ENCODE measurements at places on chromosomes 11 and 22.

GRCh38 chr11:35265755-35266454 is 126.9 kb downstream of the CD44 start:
- H3K27me3 ChIP-seq = peaks cover 3% of the 10 kb centered on the region
- DNase-seq = no peak
- H3K4me3 ChIP-seq = no peak overlapping the region
- H3K36me3 ChIP-seq = peaks cover 8% of the 10 kb centered on the region
- H3K27ac ChIP-seq = no peak overlapping the region

GRCh38 chr11:12253843-12254281 is 123.5 kb upstream of the PARVA start:
- H3K27me3 ChIP-seq = no peaks in the 10 kb centered on the region
- no peak overlapping the region for H3K4me3 ChIP-seq
- no peaks in the 10 kb centered on the region for H3K4me1 ChIP-seq
- H3K36me3 ChIP-seq = peaks cover 2% of the 10 kb centered on the region

DNA sequence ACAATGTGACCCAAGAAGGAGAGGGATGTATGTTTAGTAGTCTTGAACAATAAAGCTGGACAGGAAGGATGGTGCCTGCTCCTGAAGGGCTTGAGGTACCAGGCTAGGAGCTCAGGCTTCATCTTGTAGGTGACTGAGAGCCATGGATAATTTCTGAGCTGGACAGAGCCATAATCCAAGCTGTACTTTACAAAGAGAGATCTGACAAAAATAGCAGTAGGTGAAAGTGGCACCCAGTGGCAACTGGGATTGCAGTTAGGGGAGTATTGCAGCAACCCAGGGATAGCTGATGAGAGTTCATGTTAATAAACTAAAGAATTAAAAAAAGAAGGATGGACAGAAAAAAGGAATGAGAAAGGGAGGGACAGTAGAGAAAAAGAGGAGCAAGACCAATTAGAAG is 7.4 kb downstream of the XRRA1 start:
- peaks cover 11% of the 10 kb centered on the region for H3K4me1 ChIP-seq
- H3K27ac ChIP-seq = no peak overlapping the region
- no peak overlapping the region for H3K4me3 ChIP-seq
- H3K27me3 ChIP-seq = no peaks in the 10 kb centered on the region

GRCh38 chr11:119134389-119134978 is 13.1 kb downstream of the HINFP start:
- peaks cover 2% of the 10 kb centered on the region for H3K27me3 ChIP-seq
- H3K4me1 ChIP-seq = peaks cover 3% of the 10 kb centered on the region
- H3K4me3 ChIP-seq = no peak overlapping the region
- DNase-seq = no peak
- H3K27ac ChIP-seq = no peak overlapping the region
- peaks cover 16% of the 10 kb centered on the region for H3K36me3 ChIP-seq

- no peak overlapping the region for H3K4me3 ChIP-seq
- no peak for DNase-seq
- H3K36me3 ChIP-seq = peaks cover 25% of the 10 kb centered on the region
- no peak overlapping the region for H3K27ac ChIP-seq
Observed at GRCh38 chr11:72039856-72040401, 40.4 kb downstream of the NUMA1 start.

- H3K36me3 ChIP-seq = no peaks in the 10 kb centered on the region
- peaks cover 38% of the 10 kb centered on the region for H3K4me1 ChIP-seq
- peaks cover 17% of the 10 kb centered on the region for H3K27me3 ChIP-seq
- H3K27ac ChIP-seq = no peak overlapping the region
Observed at GRCh38 chr11:46239801-46240061, 37.7 kb upstream of the CREB3L1 start.

- H3K27me3 ChIP-seq = no peaks in the 10 kb centered on the region
- H3K4me3 ChIP-seq = no peak overlapping the region
- DNase-seq = no peak
- no peaks in the 10 kb centered on the region for H3K36me3 ChIP-seq
Observed at GRCh38 chr11:90630176-90630575, 407.3 kb upstream of the CHORDC1 start.

DNA sequence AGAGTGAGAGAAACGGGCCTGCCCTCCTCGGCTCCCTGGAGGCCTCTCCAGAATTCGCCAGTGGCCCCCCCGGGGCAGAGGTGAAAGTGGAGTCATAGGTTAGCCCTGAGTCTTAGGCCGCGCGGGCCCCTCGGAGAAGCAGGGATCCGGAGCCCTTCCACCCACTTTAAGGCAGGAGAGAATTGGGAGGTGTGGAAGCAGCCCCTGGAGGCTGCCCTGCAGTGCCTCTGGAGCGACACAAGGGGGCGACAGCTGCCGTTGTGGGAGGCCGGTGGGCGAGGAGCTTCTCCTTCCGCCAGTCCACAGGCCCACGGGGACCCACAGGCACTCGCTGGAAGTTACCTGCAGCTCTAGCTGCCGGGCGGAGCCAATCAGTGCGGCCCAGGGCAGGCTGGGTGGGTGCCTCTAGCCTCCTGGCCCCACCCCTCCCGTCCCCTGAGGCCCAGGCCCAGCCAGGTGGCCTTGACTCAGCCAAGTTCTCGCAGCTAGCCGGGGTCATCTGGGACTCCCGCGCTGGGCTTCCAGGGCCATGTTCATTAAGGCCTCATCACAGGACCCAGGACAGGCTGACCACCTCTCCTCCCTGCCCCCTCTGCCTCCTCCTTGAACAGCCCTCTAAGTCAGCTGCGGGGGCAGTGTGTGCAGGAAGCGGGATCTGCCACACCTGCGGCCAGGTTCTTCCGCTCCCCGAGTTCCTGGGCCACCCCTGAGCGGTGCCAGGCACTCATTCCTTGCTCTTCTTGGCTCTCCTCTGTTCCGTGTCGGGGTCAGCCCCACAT is 5.0 kb downstream of the DGKZ start:
- H3K27ac ChIP-seq = peak overlapping the region; percentile 86
- DNase-seq = peak; percentile 83
- H3K4me3 ChIP-seq = peak overlapping the region; percentile 86
- H3K4me1 ChIP-seq = peaks cover 58% of the 10 kb centered on the region

GRCh38 chr22:22342697-22343580 is 98.4 kb downstream of the VPREB1 start:
- peaks cover 10% of the 10 kb centered on the region for H3K4me1 ChIP-seq
- H3K4me3 ChIP-seq = no peak overlapping the region
- H3K36me3 ChIP-seq = no peaks in the 10 kb centered on the region
- DNase-seq = peak; percentile 77
- H3K27me3 ChIP-seq = peaks cover 21% of the 10 kb centered on the region

DNA sequence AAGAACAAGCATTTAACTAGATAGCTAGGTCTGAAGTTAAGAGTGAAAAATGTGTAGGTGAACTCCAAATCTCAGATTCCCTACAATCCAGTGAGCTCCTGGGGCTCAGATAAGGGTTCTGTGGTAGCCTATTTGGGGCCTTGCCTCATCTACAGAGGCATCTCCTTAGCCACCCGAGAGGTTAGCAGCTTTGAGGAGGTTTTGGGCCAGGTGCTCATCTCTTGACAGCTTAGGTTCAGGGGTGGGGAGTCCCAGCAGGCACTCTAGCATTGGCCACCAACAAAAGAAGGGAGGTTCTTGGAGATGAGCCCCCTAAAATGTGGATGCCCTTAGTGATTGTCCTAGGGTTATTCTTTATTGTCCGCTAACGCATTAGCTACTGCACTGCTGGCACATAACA is 184.4 kb upstream of the B3GAT1 start:
- H3K36me3 ChIP-seq = no peaks in the 10 kb centered on the region
- peaks cover 2% of the 10 kb centered on the region for H3K4me1 ChIP-seq

DNA sequence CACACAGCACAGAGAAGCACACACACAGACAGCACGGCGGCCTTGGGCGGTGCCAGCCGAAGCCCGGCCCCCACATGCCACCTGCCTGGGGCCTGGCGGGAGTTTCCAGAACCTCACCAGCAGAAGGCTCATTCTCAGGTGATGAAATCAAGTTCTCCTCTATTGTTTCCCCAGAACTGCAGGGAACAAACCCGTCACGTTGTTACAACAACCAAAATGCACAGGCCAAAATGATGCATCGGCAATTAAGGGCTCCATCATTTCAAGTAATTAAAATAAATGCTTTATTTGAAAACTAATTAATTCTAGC is 30.8 kb downstream of the GNB1L start:
- H3K4me1 ChIP-seq = no peaks in the 10 kb centered on the region
- no peak overlapping the region for H3K27ac ChIP-seq
- H3K4me3 ChIP-seq = no peak overlapping the region
- no peaks in the 10 kb centered on the region for H3K36me3 ChIP-seq
- no peaks in the 10 kb centered on the region for H3K27me3 ChIP-seq

GRCh38 chr11:76153571-76153923 is 52.8 kb downstream of the WNT11 start:
- peak; percentile 25 for DNase-seq
- H3K27me3 ChIP-seq = peaks cover 10% of the 10 kb centered on the region
- H3K4me1 ChIP-seq = peaks cover 21% of the 10 kb centered on the region
- no peak overlapping the region for H3K27ac ChIP-seq
- no peaks in the 10 kb centered on the region for H3K36me3 ChIP-seq

DNA sequence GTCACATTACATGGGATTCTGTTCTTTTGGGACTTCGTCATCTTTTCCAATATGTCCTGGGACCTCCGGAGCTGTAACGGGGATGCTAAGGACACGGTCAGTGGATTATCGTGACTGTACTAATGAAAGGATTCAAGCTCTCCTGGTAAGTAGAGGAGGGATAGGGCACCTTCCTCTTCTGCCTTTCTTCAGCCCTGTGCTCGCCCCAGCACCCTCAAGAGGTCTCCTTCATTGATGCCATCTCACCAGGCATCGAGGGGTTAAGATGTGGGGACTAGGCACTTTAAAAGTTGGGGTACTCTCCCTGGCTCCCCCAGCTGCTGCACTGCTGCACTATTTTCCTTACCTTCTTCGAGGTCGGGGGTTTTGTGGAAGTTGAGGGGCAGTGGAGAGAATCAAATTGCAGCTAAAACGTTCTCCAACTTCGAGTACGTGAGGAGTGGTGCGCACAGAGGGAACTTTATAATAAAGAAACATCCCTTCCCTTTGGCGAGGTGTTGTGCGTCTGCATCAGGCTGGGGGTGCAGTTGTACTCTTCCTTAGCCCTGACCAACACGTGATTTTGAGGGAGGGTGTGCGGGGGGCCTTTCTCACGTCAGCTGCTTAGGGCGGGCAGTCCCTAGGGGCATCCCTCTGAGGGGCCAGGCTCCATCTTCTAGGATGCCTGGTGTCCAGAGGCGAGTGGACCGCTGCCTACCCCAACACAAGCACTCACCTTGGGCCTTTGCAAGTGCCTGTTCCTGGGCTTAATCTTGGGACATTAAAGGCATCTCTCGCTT is 96.1 kb downstream of the GRAMD1B start:
- no peak for DNase-seq
- H3K36me3 ChIP-seq = peaks cover 3% of the 10 kb centered on the region
- H3K4me3 ChIP-seq = no peak overlapping the region
- H3K27me3 ChIP-seq = no peaks in the 10 kb centered on the region

DNA sequence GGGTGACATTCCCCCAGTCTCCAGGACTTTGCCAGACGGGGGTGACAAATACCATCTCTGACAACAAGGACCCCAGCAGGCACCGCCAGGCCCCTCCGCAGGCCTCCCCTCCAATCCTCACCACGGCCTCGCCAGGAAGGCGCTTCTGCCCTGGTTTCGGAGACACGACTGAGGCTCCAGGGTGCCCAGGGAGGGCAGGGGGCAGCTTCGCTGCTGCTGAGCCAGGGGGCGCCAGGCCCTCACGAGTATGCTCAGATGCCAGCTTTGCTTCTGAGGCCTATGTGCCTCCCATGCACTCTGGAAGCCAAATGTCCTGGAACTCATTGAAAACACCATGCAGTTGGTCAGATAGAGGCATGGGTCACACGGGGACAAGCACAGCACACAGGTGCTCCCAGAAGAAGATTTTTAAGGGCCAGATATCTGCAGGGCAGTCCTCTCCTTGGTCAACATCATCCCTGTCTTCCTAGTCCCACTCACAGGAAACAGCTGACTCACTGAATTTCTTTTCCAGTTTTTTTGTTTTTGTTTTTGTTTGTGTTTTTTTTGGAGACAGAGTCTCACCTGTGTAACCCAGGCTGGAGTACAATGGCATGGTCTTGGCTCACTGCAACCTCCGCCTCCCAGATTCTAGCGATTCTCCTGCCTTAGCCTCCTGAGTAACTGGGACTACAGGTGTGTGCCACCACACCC is 19.9 kb downstream of the BID start:
- H3K27ac ChIP-seq = no peak overlapping the region
- no peaks in the 10 kb centered on the region for H3K36me3 ChIP-seq
- DNase-seq = no peak
- no peaks in the 10 kb centered on the region for H3K4me1 ChIP-seq
- no peaks in the 10 kb centered on the region for H3K27me3 ChIP-seq

DNA sequence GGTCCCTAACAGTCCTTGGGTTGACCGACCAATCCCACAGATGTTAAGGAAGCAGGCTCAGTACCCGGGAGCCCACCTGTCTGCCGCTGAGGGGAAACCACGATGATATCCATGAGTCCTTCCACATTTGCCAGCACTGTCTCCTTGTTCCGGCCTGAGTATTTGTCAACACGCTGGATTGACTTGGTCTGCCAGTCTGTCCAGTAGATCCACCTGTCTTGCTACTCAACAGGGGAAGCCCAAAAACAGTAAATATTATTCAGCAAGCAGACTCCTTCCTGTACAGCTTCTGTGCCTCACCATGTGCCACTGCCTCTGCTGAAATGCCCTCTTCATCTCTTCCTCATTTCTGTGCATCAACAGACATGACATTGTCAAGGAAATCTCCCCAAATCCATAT is 22.8 kb upstream of the CKAP5 start:
- no peaks in the 10 kb centered on the region for H3K36me3 ChIP-seq
- H3K27ac ChIP-seq = no peak overlapping the region
- H3K4me3 ChIP-seq = no peak overlapping the region
- H3K27me3 ChIP-seq = no peaks in the 10 kb centered on the region

- H3K36me3 ChIP-seq = no peaks in the 10 kb centered on the region
- H3K27me3 ChIP-seq = peaks cover 20% of the 10 kb centered on the region
- no peak for DNase-seq
- H3K27ac ChIP-seq = peak overlapping the region; percentile 30
Observed at GRCh38 chr11:46335890-46336562, 11.2 kb upstream of the DGKZ start.

GRCh38 chr11:134557571-134558257 is 145.7 kb upstream of the B3GAT1 start:
- no peak for DNase-seq
- no peak overlapping the region for H3K27ac ChIP-seq
- H3K4me1 ChIP-seq = no peaks in the 10 kb centered on the region
- no peaks in the 10 kb centered on the region for H3K36me3 ChIP-seq
- no peak overlapping the region for H3K4me3 ChIP-seq
- peaks cover 13% of the 10 kb centered on the region for H3K27me3 ChIP-seq

- no peaks in the 10 kb centered on the region for H3K27me3 ChIP-seq
- H3K27ac ChIP-seq = peak overlapping the region; percentile 12
- peaks cover 6% of the 10 kb centered on the region for H3K36me3 ChIP-seq
- H3K4me1 ChIP-seq = peaks cover 34% of the 10 kb centered on the region
- H3K4me3 ChIP-seq = no peak overlapping the region
Observed at GRCh38 chr11:61359516-61359915, 2.2 kb downstream of the CYB561A3 start.

Data from activated naive CD8-positive, alpha-beta T cell treated with anti-CD3 and anti-CD28 coated beads, Interleukin-2, amount 10 ng/mL, durations not matched to agents 7 days and 5 days (primary cell).